ENCODE measurements at places on chromosomes 6 and 20. TPM values are rescaled to one million over a fixed set of nuclear protein-coding genes. Genes with fewer than 3 reads are reported as not detected.

Gene GJE1
- total RNA-seq = not detected

Gene MOXD1
- total RNA-seq = 135 TPM

Gene SPEF1
- 0.19 TPM for total RNA-seq

Gene EGFL8
- total RNA-seq = 1.4 TPM

Gene MACROD2
- total RNA-seq = under 0.01 TPM

Gene SLC17A2
- total RNA-seq = not detected

Gene OPRM1
- not detected for total RNA-seq

Gene COL21A1
- 0.38 TPM for total RNA-seq

Measured in regular cardiac myocyte (primary cell).